ENCODE measurements at places on chromosomes 5 and 9.

DNA sequence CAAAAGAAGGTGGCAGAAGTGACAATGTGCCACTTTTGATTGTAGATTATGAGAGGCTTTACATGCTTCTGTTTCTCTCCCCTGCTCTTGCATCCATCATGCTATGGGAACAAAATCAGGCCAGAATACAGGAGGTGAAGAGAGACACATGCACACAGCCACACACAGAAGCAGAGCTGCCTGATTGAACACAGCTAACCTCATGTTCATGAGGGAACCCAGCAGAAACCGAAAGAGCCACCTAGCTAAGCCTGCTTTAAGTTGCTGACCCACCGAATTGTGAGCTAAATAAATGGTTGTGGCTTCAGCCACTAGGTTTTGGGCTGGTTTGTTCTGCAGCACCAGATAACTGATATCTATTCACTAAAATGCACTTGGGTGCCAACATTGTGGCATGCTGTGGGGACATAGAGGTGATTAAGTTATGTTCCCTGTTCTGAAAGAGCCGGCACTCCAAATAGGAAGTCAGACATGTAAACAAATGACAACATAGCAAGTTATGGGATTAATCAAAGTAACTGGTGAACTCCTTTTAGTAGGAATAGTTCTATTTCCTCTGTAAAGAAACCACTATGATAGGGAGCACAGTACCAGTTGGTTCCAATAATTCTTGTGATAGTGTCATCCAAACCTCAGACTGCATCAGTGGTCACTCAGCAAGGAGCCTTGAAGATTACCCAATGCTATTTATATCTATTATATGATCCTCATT, 93.6 kb upstream of the TNC start:
- no peak for DNase-seq

DNA sequence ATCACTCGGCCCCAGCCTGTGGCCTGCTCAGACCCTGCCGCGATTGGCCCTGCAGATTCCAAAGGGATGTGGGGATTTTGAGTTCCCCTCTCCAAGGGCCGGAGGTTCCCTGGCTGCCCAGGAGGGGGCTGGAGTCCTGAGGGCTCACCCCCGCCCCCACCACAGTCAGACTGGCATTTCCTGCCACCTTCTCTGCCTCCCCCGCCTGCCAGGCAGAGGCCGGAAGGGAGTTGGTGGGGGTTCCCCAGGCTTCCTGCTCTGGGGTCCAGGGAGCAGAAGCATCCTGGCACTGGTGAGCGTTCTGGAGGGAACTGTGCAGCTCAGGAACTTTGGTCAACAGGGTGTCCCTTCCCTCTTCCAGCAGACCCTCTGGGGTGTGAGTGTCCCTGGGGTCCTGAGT, 70.6 kb downstream of the RXRA start:
- DNase-seq, result peak; percentile 52

GRCh38 chr9:136059321-136059791, 35.7 kb downstream of the NACC2 start:
- DNase-seq, result no peak

DNA sequence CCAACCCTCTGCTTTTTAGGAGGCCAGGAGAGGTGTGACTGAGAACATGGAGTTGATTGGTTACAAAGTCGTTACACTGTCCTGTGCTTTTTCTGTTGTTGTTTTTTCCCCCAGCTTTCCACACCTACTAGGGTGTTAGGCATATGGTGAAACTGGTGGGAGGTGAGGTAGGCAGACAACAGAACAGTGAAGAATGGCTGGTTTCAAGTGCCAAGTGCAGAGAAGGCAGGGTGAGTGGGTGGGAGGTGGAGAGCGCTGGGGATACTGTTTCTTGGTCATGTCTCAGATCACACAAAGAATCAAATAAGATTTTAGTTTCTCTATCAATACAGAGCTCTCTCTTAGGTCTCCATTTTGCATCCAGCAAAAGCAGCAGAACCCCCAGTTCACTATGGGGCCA, 2.2 kb upstream of the SPTAN1 start:
- no peak for DNase-seq

DNA sequence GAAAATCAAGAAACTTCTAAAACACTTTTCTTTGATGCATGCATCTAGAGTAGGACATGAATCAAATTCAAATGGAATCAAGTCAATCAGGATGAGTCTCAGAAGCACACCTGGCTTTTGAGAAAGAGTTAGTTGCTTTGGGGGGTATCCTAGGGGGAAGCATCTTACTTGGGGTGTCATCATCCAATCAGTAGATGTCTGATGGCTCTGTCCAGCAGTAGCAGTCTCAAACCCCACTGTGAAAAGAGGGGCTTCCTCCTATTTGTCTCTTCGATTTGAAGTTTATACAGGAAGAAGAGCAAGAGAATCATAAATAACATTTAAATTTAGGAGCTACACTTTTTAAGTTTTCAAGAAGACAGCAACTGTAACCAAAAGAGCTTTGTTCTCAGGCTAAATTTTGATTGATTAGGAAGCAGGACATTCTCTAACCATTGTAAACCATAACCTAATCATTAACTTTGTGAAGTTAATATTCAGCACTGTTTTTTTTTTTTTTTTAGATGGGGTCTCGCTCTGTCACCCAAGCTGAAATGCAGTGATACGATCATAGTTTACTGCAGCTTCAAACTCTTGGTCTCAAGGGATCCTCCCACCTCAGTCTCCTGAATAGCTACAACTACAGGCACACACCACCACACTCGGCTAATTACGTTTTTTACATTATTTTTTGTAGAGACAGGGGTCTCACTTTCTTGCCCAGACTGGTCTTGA, 614.7 kb downstream of the CSNK1G3 start:
- no peak for DNase-seq

DNA sequence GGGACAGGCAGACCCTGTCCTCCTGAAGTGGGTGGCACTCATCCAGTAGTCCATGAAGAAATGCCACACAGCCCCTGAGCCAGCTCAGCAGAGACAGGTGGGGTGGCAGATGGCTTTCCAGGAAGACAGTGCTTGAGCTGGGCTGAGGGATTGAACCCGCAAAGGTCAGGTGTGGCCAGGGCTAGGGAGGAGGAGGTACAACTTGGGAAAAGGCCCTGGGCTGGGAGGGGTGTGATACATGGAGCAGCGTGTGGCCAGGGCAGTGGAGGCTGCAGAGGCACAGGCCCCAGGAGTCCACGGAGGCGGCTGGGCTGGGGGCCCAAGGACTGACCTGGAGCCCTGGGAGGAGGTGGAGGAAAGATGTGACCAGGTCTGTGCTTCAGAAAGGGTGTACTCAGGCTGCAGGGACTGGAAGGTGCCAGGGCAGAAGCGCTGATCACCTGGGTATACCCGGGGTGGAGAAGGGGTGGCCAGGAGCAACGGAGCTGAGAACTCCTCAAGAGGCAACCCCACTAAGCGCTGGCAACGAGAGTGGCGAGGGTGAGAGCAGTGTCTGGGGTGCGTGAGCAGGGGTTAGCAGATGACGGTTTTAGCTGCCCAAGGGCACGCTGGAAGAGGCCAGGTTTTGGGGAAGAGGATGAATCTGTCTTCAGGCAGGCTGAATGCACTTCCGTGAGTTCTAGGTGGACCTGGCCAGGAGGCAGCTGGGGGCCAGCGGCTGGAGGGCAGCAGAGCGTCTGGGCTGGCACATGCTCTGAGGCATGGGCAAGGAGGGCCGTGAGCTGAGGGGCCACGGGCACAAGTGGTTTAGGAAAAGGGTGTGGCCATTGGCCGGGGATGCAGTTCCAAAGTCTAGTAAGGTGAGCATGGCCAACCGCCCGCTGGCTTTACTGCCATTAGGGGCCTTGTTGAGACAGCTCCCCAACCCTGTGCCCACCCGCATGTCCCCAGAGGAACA, 3.9 kb upstream of the RABL6 start:
- DNase-seq, result no peak

GRCh38 chr9:123465304-123465703, 109.3 kb downstream of the CRB2 start:
- DNase-seq, result no peak

DNA sequence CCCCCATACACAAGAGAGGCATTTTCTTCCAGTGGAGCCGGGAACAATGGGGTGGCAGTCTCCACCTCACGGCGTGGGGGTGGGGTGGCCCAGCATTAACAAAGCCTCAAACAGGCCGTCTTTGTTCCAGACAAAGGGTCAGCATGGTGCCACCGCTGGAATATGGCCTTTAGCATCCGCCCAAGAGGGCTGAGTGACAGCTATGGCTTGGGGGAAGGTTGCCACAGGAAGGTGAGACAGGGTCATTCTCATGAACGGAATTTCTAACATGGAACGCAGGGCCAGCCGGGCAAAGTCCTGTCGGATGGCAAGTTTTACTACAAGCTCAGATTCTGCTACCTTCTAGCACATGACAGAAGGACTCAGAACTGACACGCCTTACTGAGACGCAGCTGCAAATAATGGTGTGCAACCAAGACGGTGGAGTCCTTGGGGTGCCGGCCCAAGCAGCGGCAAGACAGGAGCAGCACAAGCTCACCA, 64.0 kb downstream of the OTULIN start:
- DNase-seq, result no peak

DNA sequence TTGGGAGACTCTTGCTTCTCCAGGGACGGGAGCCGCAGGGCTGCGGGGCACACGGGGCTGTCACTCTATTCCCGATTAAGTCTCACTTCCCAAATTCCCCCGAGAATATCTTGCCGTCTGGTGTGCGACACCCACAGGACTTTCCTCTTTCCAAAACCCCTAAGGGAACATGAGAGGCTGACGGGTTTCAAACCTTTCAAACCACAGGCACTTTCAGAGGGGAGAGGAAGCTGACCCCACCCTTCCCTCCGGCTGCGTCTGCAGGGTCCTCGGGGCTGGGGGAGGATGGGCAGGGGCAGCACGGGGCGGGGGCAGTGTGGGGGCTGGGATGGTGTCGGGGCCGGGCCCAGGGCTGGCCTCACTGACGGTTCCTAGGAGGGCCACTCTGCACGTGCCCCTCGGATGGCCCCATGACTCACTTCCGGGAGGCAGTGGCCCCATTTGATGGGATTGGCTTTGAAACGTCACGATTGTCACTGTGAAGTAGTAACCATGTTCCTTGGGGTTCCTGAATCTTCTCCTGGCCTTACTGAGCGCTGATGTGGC, 38.2 kb downstream of the SLC9A3 start:
- DNase-seq, result no peak

GRCh38 chr5:80170117-80170535, 85.7 kb downstream of the SERINC5 start:
- no peak for DNase-seq

DNA sequence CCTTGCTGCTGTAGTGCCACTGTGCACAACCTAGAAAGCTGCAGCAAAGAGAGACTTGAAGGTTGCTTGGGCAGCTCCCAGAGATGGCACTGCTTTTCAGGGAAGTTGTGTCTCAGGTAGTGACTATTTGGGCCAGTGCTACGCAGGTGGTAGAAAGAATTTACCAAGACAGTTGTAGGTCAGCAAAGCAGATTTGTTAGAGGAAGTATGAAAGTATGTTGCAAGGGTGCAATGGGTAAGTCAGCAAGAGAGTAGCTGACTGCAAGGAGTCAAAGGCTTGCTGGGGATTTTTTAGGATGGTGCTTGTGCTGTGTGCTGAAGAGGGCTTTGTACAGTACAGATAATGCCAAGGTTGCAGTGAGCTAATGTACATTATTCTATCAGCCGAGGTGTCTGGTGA, 33.5 kb upstream of the SPARC start:
- DNase-seq, result no peak

DNA sequence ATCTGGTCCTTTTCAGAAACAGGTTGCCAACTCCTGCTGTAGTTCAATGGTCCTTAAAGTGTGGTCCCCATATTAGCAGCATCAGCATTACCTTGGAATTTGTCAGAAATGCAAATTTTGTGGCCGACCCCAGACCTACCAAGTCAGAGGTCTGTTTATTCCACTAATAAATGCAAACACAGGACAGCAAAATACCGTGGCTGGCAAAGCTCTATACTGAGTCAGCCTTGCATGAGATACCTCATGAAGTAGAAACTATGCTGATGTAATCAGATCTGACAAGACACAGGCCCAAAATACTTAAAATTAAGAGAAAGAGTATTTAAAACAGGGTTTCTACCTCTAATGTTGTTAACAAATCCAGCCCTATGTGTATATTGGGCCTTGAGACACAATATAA, 3.0 kb downstream of the GOLM1 start:
- no peak for DNase-seq

- no peak for DNase-seq
These were observed 30.1 kb downstream of the TUSC1 start for GRCh38 chr9:25648116-25648515.

DNA sequence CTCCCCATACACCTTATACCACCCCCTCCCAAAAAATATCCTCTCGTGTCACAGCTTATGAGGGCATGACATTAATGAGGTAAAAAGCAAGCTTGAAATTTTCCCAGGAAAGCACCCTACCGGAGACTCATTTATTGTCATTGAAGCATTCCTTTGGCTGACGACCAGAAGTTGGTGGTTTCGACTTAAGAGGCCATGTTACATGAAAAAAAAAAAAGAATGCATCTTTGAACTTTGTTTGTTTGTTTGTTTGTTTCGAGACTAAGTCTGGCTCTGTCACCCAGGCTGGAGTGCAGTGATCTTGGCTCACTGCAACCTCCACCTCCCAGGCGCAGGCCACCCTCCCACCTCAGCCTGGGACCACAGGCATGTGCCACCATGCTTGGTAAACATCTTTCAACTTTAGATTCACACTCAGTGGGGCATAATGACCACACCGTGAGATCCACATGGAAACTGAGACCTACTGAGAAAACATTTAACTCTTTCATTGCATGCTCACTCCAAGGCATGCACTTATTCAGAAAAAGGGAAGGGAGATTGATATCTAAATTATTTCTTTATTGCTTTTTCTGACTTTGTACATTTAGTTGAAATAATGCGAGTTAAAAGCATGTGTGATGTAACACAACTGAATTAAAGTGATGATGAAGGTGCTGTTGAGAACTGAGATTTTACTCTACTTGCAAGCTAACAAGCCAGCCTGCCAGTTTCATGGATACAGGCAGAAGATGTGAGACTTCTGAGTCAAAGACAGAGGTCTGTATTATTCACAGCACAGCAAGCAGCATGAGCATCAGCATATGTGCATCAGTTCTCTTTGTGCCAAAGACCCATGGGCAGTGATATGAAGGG, 5.1 kb upstream of the RAB14 start:
- DNase-seq, result no peak

GRCh38 chr5:133247151-133247709, 195.4 kb downstream of the HSPA4 start:
- DNase-seq, result no peak

- DNase-seq, result no peak
These were observed 681 bp upstream of the TMEFF1 start for GRCh38 chr9:100472268-100472667.

GRCh38 chr5:37721447-37721871, 118.4 kb downstream of the GDNF start:
- DNase-seq, result no peak

DNA sequence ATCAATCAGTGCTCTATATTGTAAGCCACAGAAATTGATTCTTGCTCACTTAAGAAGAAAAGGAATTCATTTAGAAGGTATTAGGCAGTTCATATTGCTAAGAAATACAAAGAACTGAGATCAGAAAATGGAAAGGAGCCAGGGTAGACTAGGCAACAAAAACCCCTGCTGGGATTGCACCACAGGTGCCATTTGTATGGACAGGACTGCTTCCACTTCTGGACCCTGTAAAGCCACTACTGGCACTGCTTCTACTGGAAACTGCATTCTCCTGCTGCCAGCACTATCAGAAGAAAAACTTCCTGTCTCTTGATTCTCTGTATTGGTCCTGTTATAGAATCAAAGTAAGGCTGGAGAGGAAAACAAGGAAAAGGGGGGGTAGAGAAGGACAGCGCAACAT, 45.9 kb downstream of the CERT1 start:
- no peak for DNase-seq

GRCh38 chr9:110133059-110133458, 74.9 kb downstream of the C9orf152 start:
- no peak for DNase-seq

All from activated CD8-positive, alpha-beta memory T cell treated with anti-CD3 and anti-CD28 coated beads, Interleukin-2, amount 50 U/mL, for 4 hours (primary cell).